ENCODE measurements at places on chromosomes 16 and 17.

DNA sequence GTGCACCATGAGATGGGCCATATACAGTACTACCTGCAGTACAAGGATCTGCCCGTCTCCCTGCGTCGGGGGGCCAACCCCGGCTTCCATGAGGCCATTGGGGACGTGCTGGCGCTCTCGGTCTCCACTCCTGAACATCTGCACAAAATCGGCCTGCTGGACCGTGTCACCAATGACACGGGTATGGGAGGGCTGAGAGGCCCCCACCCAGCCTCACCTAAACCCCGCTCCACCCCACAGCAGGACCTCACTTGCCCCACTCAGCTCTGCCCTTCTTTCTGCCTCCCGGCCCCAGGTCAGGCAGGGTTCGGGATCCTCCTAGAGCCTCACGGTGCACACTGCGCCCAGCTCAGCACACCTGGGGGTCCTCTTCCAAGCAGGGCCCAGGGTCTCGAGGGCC is 5.6 kb downstream of the ACE start:
- no peak for DNase-seq

- peak; percentile 52 for DNase-seq
These were observed 31.3 kb downstream of the ZCCHC14 start for GRCh38 chr16:87461466-87461991.

- no peak for DNase-seq
These were observed 8.0 kb downstream of the CDK5R1 start for GRCh38 chr17:32494621-32495358.

DNA sequence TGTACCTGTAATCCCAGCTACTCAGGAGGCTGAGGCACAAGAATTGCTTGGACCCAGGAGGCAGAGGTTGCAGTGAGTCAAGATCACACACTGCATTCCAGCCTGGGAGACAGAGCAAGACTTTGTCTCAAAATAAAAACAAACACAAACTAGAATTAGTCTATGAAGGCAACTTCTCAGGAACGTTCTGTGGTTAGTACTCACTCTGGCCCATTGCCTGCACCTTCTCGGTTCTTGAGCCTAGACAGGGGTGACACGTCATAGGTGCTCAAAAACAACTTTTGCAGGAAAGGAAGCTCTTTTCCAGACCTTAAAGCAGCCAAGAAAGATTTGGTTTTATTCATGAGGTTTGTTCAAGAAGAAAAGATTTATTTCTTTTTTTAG is 22.3 kb upstream of the CNOT1 start:
- DNase-seq = no peak

GRCh38 chr17:7558544-7559319 is at the start of gene TNFSF13:
Gene TNFSF13, plus strand, starts transcription at chr17:7558750. Its CDS starts 290 bp downstream, at chr17:7559040.
- no peak for DNase-seq
